M059J (cell line): ENCODE measurements at places on chromosomes 12 and 14.

DNA sequence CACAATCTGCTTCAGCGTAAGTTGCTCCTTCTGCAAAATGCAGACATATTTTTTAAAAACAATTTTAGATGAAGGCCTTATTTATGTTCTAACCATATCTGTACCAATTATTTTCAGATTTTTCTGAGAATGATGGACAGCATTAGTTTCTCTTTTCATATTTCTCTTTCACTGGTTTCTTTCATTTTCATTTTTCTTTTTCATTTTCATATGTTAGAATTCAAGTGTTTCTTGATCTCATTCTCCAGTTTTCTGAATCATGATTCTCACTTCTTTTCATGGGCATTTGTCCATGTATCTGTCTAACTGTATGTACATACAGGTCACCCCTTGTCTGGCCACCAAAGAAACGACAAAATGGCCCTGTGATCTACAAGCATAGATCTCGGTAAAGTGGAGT lies 346.6 kb downstream of the NAV3 start:
- DNase-seq = no peak

DNA sequence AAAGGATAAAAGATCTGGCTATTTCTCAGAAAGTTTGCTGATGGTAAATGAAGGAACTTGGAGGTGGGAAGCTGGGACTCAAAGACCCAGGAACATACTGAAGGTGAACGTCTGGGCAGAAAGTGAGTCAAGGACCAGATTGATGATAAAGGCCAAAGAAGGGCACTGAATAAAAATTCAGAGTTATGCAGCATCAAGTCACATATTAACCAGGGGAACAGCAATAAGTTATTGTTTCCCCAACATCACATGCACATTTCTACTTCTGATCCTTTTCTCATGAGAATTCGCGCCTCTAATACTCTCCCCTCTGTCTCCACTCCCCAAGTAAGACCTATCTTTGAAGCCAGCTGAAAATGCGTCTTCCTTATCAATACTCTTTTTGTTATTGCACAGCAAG lies 71.8 kb upstream of the SLC35F4 start:
- no peak for DNase-seq

DNA sequence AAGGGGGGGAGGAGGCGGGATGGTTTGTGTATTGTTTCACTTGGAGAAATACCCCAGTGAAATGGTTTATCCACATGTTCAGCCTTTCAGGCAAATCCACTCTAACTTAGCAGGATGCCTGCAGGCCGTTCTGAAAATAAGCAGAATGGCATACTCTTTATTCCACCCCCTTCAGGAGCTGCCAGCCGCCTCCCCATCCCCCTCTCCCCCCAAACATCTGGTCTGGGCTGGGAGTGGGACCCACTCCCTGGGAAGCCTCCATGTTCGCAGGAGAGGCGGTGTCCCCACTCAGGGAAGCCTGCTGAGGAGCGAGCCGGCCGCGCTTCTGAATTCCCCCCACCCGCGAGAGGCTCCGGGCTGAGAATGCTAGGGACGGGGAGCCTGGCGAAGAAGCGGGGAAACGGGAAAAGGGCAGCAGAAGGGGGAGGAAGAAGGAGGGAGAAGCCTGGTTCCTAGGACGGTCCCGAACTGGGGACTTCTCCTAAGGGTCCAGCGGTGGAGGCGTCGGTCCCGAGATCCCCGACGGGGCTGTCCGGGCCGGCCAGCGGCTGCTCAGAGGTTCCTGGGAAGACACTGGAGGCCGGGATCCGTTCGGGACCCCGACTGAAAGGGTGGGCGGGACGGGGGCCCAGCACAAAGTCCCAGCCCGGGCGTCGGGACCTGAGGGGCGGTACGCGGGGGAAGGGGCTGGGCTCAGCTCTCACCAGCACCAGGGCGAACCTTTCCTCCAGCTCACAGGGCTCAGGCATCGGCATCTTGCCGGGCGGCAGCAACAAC lies 666 bp downstream of the FMNL3 start:
- DNase-seq = peak; percentile 52

GRCh38 chr12:57712701-57713100 lies 18.8 kb downstream of the OS9 start:
- no peak for DNase-seq

DNA sequence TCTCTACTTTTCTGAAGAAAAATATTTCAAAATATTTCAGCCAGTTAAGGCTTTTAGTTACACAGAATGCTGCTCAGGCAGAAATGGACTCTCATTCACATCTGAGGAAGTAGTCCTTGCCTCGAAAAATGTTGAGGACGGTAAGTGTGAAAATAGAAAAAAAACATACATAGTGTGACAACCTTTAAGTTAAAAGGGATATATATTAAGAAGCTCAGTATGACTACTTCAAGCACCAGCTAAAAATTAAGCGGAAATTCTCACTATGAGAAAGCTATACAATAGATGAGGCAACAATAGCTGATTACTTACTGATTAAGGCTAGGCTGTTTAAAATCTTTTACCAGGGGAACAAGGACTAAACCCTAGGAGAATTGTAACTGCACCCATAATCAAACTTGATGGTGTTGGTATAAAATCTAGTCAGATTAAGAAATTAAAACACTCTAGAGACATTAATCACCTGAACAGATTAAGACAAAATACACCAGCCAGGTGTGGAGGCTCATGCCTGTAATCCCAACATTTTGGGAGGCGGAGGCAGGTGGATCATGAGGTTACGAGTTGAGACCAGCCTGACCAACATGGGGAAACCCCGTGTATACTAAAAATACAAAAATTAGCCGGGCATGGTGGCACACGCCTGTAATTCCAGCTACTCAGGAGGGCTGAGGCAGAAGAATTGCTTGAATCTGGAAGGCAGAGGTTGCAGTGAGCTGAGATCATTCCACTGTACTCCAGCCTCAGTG lies 53.9 kb downstream of the HNRNPC start:
- DNase-seq = no peak

DNA sequence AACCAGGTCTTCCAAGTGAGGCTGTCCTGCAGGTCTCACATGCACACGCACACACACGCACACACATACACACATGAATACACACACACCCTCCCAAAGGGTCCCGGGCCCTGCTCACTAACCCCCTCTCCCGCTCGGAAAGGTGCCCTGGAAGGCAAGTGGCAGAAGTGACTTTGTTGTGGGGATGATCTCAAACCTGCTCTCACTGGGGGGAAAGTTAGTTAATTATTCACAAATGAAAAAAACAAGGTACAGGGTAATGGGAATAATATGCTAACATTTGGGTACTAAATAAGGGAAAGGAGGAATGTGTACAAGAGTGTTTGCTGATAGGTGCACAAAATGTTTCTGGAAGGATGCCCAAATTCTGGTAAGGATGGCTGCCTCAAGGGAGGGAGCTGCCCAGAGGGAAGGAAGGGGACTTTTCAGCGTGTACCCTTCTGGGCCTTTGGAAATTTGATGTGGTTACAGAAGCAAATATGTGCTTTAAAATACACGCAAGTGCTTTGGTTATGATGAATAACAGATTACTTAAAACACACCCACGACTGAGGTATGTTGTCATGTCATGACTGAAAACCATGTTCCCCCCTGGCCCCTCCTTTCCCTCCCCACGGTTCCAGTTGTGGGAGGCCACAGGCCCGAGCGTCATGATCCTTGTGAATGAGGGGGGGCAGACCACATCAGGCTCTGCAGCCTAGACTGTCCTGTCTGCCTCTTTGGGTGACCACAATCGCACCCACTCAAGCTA lies 43.3 kb upstream of the PLEKHG6 start:
- peak; percentile 30 for DNase-seq
